CD4-positive, alpha-beta T cell treated with Interleukin-17A for 4 hours (primary cell): ENCODE measurements at places on chromosomes 13 and 19.

DNA sequence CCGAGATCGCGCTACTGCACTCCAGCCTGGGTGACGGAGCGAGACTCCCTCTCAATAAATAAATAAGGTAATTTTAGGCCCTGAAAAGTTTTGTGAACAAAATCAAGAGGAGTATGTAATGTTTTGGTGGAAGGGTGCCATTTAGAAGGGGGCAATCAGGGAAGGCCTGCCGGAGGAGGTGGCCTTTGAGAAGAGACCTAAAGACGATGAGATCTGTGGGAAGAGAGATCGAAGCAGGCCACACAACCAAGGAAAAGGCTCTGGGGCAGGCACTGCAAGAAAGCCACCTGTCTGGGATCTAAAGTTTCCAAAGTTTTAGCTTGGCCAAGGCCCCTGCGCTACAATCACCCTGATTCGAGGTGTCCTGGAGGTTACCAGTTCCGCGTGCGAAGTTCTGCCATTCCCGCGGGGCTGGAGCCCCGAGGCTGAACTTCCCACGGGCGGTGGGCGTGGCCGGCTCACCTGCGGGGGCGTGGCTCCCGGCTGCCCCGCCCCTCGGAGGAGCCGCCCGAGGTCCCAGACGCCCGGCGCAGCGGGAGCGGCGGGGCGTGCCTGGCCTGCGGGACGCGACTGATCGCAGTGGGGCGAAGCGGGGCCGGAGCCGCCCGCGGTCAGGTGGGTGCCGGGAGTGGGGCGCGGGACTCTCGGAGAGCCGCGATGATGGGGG, at the start of gene KLC3:
Gene KLC3, plus strand, starts transcription at position 519 of the 667 bp plus-strand sequence. CDS start 4,792 bp downstream, outside the sequence.
- peak; percentile 47 for DNase-seq

GRCh38 chr13:74986609-74987008, 495.4 kb downstream of the TBC1D4 start:
- DNase-seq: no peak

DNA sequence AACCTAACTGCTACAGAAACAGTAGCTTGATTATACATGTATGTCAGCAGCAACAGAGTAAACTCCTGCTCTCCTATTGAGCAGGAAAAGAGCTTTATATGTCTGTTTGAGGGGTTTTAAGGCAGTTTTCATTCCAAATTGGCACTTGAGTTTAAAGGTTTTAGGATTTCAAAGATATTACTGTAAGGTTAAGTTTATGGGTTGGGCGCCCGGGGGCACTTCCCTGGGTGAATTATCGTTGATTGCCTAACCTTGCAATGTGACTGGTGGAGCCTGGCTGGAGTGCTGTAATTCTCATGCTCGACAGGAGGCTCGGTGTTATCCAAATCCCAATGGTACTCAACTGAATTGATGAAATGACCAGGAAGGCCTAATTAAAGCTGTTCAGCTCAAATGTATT, 1586.1 kb downstream of the OLFM4 start:
- no peak for DNase-seq

DNA sequence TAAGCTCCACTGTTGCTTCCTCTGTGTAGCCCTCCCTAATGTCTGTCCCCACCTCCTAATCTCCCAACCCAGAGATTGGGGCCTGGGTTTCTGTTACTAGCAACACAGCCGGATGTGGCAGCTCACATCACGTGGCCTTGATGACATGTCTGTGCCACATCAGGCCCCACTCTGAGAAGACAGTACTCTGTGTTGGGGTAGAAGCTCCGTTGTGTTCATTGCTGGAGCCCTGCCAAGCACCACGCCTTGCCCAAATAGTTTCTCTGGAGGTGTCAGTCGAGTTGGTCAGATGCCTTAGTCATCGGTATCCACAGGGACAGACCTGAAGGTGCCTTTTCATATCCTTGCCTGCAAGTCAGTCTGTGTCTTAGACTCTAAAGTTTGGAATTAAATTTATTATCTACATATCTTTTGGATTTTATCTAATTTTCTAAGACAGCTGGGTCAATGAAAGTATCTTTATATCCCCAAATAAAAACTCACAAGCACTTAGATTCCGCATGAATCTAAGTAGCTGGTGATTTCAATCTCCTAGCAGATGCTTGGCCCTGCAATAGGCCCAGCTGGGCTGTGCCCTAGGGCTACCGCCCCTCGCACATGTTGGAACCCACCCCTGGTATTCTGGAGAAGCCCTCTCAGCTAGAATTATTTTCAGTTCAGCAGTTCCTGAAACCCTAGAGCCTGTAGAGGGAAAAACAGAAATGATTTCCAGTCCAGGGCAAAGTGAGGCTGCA, 204.0 kb upstream of the TSHZ3 start:
- DNase-seq: no peak

- no peak for DNase-seq
Observed at GRCh38 chr13:32025730-32026129, 5.8 kb upstream of the FRY start.

- DNase-seq: no peak
Observed at GRCh38 chr13:105547851-105548250, 987.6 kb downstream of the EFNB2 start.

DNA sequence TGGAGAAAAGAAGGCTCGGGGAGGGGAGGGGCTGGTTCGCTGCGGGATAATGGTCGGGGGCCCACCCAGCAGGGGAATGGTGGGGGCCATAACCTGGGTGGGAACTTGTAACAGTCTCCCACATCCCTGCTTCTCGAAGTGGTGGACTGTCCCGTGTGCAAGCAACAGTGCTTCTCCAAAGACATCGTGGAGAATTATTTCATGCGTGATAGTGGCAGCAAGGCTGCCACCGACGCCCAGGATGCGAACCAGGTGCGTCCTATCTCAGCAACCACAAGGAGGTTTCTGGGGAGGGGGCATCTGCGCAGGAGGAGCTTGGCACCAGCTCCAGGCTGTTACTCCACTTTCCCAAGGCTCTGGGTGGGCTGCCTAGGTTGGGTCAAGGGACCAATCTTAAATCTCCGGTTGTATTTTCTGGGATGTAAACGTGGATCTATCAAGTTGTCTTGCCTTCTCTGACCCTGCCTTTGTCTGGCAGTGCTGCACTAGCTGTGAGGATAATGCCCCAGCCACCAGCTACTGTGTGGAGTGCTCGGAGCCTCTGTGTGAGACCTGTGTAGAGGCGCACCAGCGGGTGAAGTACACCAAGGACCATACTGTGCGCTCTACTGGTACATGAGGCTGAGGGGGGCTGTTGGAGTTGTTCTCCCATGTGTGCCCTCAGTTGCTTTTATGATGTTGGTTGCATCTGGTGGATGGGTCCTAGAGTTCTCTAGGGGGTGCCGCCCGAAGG, 1.6 kb downstream of the TRIM28 start:
- DNase-seq: no peak

- DNase-seq: no peak
Observed at GRCh38 chr19:4093643-4094175, 27.0 kb upstream of the ZBTB7A start.

- no peak for DNase-seq
Observed at GRCh38 chr19:30371960-30372824, at the start of gene ZNF536. TSS of gene ZNF536 (plus strand) at chr19:30372384. CDS start at chr19:30443563, 71,179 bp downstream.

- DNase-seq: no peak
Observed at GRCh38 chr19:34454685-34455084, 26.5 kb downstream of the UBA2 start.

DNA sequence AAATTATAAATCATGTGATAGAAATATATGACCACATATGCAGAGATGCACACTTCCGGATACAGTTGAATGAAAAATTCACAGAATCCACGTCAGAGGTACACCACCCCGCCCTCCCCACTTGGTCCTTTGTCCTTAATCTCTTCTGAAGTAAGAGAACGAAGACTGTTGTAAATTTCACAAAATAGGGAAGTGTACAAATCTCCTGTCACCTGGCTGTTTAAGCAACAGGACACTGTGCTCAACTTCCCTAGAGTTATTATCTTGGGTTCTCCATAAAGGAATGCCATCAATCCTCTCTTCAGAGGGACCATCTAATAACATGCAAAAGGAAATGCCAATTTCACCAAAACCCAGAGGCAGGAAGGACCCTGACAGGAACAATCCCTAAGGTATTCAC, 10.5 kb upstream of the CEACAM6 start:
- DNase-seq: no peak

DNA sequence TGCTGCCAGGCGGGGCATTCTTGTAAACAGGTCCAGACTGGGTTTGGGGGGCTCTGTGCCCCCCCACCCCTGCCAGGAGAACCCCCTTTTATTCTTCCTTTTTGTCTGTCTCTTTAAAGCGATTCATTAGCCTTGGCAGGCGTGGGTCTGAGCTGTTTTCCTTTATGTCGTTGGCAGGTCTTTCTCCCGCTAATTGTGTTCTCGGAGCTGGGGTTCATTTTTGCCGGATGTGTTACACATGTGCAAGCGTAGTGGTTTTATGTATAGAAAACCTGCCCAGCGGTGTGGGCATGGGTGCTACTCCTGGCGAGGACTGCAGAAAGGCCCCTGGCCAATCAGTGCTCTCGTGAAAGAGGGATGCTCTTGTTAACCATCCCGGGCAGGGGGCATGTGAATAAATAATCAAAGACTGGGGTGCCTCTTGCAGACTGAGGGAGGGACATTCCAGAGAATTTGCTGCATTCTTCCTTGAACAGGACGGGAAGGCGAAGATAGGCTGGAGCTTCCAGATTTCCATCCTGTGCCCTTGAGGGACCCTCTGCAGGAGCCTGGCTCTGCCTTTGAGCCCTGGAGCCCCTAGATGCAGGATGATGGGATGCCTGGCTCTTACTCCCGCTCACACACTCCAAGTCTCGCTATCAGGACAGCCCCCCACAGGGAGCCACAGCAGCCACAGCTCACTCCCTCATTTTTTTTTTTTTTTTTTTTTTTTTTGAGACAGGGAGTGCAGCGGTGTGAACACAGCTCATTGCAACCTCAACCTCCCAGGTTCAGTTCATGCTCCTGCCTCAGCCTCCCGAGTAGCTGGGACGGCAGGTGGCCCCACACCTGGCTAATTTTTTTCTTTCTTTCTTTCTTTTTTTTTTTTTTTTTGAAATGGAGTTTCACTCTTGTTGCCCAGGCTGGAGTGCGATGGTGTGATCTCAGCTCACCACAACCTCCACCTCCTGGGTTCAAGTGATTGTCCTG, 14.1 kb downstream of the CARM1 start:
- no peak for DNase-seq

- no peak for DNase-seq
Observed at GRCh38 chr13:42524487-42525034, 49.4 kb upstream of the TNFSF11 start.

- peak; percentile 82 for DNase-seq
Observed at GRCh38 chr19:46014941-46015686, 7.7 kb downstream of the PGLYRP1 start.

- no peak for DNase-seq
Observed at GRCh38 chr13:45733361-45733760, 31.2 kb downstream of the CBY2 start.

DNA sequence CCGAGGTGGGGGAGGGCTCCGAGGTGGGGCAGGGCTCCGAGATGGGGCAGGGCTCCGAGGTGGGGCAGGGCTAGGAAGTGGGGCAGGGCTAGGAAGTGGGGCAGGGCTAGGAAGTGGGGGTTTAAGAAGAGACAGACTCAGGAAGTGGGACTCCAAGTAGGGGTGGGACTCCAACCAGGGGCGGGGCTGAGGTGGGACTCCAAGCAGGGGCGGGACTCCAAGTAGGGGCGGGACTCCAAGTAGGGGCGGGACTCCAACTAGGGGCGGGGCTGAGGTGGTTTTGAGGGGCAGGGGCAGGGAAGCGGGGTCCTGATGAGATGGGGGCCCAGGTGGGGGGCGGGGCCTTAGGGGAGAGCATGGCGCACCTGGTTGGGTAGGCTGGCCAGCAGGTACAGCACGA, 13.6 kb downstream of the CFD start:
- peak; percentile 82 for DNase-seq

- DNase-seq: no peak
Observed at GRCh38 chr13:93723316-93723715, 496.7 kb downstream of the GPC6 start.

DNA sequence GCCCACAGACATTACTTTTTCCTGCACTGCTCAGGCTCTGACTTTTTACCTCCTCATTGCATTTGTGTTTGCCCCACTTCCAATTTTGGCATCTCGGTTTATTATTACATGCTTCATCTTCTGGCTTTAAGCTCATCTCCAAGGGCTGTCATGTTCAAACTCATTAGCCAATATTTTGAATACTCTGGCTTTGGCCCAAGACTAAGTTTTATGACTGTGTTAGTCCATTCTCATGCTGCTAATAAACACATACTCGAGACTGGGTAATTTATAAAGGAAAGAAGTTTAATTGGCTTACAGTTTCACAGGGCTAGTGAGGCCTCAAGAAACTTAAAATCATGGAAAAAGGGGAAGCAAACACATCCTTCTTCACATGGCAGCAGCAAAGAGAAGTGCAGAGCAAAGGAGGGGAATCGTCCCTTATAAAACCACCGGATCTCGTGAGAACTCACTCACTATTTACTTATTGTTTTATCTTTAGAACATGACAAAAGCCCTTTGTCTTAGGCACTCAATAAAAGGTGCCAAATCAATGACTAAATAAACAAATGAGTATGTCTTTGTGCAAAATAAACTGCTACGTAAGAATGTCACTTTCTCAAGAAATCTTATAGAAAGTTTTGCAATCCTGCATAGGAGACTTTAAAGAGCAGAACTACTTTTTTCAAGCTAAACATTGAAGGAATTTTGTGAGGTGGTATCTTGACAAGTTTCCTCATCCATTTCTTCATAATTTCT, 233.4 kb upstream of the SPRY2 start:
- no peak for DNase-seq

GRCh38 chr13:106529415-106530170, 5.9 kb downstream of the EFNB2 start:
- DNase-seq: no peak

GRCh38 chr19:15995536-15995935, 46.7 kb downstream of the OR10H4 start:
- no peak for DNase-seq

GRCh38 chr13:68292601-68293000, 1062.5 kb upstream of the PCDH9 start:
- DNase-seq: no peak

- DNase-seq: no peak
Observed at GRCh38 chr19:49852631-49853126, 1.7 kb downstream of the PTOV1 start.

GRCh38 chr13:59715611-59716010, 448.1 kb downstream of the DIAPH3 start:
- no peak for DNase-seq
